ENCODE measurements at places on chromosomes 16 and 17.

DNA sequence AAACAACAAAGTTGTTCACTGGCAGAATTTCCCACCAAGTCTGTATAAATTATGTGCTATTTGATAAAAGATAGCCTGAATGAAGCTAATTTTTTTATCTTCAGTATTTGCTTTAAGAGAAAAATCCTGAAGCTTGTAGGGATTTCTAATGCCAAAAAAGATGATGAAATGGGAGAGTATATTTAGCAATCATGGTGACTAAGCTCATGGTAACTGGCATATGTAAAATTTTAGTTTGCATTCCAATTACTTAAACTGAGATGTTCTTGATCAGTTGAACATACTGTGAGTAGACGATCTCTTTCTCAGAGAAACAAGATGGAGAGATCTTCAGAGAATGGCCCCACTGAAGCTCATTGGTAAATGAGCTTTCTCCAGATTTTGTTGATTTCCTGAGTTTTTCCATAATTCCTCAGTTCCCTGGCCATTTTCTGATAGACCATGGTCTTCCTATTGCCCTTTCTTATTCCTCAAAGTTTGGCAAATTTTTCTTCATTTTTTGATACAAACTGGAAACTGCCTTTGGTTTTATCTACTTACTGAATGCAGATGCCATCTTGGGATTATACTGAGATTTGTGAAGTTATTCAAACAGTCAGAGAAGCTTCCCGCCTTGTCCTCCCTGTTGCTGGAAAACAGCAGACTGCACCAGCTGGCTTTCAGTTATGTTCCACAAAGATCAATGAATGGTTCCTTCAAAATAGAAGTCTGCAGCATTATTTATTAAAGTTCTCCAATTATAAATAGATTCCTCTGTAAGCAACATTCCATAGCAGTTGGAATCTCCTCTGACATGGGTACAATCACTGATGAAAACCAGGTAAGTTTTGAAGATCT, 68.3 kb upstream of the ALOX12 start:
- DNase-seq: no peak

- DNase-seq: no peak
Observed at GRCh38 chr17:1160591-1161390, 19.0 kb downstream of the ABR start.

DNA sequence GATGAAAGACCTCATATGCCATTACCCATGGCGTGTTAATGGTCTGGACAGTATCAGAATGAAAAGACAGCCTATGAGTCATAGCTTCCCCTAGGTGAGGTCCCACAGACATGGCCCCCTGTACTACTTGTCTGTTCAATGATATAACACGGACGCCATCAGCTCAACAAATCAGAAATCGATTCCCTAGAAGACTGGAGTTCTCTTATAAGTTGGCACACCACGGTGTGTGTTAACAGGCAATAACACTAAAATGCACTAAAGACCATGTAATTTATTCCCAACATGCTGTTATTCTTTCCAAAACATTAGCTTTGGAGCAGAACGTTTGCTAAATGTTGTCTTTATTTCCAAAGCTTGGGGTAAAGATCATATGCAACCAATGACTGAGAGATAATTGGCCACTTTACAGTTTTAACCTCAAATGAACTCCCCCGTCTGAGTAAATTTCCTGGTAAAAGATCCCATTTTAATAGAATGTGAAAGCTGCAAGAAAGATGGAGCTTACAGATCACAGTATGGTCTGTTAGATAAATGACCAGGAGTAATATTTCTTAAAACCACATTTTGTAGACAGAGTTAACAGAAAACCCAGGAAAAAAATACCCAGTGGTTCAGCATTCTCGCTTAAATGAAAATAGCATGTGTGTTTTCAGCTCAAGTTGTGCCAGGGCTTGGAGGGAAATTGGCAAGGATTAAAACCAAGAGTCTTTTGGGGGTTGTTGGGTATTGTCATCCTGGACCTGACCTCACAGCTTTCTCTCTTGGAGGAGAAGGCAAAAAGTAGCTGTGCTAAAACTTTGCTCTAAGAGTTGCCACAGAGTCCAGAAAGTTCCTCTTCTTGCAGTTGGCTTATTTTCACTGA, 65.9 kb downstream of the PCTP start:
- no peak for DNase-seq

GRCh38 chr17:2025622-2026309, 632 bp upstream of the RTN4RL1 start:
- DNase-seq: peak; percentile 32

DNA sequence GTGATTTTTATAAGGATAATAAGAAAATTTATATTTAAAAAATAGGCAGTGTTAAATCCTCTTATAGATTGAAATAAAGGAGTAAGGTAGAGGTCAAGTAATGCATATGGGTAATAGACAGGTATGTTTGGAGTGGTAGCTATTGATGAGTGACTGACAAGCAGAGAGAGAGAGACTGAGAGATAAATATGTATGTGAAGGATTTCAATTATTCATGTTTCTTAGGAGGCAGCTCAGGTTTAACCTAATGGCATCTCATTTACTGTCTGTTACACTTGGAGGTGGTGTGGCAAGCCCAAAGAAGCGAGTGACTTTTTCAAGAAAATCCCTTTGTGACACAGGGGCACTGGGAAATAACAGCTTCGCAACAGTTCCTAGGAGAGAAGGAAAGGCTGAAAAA, 120.2 kb downstream of the KIF2B start:
- DNase-seq: no peak

DNA sequence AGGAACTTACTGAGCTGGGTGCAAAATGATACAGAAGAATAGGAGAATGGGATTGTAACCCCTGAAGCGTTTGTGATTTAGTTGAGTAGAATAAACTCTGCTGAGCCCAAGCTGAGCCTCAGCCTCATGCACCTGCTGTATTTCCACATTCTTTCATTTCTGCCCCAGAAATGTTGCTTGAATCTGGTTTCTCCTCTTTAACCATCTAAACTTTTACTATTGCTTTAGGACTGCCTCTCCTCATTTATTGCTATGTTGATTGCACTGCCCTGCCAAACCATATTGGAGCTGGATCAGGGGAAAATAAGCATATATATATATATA, 64.8 kb downstream of the PITPNC1 start:
- no peak for DNase-seq

DNA sequence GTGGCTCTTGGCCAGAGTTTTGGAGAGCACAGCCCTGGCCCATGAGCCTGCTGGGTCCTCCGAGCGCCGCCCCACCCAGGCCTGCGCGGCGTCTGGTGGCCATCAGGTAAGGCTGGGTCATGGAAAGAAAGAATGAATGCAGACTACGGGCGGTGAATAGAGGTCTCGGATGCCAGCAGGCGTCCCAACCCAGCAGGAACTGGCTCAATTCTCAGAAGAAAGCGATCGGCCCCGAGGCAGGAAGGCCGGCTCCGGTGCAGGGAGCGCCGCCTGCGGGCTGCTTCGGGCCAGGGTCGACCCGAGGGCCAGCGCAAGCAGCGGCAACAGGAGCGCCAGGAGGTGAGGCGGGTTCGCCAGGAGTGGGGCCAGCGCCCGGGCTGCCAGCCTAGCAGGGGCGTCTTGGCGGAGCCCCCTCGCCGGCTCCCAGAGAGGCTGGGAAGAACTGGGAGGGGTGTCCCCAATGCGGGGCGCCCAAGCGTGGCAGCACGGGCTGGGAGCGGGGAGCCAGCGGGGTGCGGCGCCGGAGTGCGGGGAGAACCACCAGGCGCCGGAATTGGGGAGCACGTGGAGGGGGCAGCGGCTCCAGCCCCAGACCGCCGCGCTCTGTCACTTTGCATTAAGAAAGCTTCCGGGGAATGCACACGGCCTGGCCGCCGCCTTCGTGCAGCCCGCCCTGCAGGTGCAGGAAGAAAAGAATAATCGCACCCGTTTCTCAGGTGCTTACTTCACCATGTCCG, 7.1 kb upstream of the TMC5 start:
- DNase-seq: no peak

DNA sequence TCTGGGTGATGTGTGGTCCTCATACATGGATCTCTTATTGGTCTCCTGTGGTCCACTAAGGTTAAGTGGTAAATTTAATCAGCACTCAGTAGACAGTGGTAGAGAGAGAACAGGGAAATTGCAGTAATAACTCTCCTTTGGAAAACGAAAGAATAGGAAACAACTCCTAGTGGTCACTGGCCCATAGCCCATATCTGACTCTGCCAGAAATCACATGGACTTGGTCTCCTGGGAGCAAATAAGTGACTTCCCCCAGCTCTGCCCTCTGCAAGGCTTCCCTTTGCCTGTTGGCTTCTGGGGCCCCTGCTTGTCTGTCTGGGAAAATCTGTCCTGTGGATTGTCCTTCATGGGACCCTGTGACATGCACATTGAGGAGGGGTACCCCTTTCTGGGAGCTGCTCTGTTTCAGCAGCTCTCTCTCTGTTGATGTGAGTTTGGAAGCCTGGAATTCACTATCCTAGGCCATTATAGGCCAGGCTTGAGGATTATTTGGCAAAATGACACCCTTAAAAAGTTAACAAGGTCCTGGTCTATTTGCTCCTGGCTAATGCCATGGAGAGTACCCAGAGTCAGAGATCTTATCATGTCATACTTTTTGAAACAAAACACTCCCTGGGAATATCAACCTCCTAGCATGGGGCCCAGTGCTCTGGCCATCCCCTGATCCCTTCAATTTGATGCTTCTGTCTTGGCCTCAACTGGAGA, 58.0 kb upstream of the HNF1B start:
- DNase-seq: no peak

- no peak for DNase-seq
Observed at GRCh38 chr16:30581457-30581856, 4.0 kb downstream of the ZNF785 start.

- DNase-seq: no peak
Observed at GRCh38 chr16:83813823-83814658, 6.3 kb downstream of the HSBP1 start.
